Activated naive CD4-positive, alpha-beta T cell treated with anti-CD3 and anti-CD28 coated beads, Interleukin-2, amount 10 ng/mL, durations not matched to agents 7 days and 5 days (primary cell): ENCODE measurements at places on chromosomes 16 and 17.

GRCh38 chr16:27598220-27598619, 48.3 kb downstream of the KATNIP start:
- no peak for DNase-seq

- DNase-seq = peak; percentile 71
Observed at GRCh38 chr17:48547808-48548522, 3.1 kb upstream of the HOXB2 start.

DNA sequence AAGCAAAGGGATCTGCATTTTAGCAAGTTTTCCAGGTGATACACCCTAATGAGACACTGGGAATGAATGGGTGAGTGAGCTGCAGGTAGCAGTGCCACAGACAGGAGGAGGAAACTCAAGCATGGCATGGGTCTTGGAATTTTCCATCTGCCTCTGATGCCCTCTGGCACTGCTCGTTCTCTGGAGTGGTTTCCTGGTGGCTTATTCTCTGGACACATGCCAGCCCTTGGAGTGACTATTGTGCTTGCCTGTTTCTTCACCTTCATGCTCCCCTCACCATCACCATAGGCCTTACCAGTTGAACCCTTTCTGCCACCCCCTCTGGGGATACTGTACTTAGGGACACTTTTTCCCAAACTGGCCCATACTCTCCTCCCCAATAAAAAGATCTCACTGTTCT, 1.6 kb downstream of the COASY start:
- no peak for DNase-seq

GRCh38 chr17:44912763-44913544, 2.3 kb downstream of the GFAP start:
- no peak for DNase-seq
